ENCODE measurements at places on chromosomes 12 and 14.

- DNase-seq: no peak
Measured at GRCh38 chr14:96895658-96896271, 98.6 kb downstream of the VRK1 start.

DNA sequence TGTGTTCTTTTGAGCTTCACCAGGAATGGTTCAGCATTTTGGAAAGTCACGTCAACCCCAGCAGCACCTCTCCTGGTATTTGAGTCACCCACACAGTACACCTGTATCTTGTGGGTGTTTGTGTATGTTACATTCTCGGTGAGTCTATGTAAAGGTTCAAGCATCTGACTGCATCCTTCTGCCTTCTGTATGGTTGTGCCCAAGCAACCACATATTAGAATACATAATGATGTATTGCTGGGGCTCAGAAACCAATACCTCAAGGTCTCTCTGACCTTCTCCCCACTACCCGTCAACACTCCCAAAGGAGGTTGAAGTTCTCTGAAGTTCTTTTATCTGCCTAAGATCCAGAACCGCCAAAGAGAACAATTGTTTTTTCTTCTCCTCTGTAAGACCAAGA lies 9.2 kb upstream of the TMEM229B start:
- no peak for DNase-seq

- no peak for DNase-seq
Measured at GRCh38 chr12:118467641-118468305, 91.4 kb downstream of the SUDS3 start.

DNA sequence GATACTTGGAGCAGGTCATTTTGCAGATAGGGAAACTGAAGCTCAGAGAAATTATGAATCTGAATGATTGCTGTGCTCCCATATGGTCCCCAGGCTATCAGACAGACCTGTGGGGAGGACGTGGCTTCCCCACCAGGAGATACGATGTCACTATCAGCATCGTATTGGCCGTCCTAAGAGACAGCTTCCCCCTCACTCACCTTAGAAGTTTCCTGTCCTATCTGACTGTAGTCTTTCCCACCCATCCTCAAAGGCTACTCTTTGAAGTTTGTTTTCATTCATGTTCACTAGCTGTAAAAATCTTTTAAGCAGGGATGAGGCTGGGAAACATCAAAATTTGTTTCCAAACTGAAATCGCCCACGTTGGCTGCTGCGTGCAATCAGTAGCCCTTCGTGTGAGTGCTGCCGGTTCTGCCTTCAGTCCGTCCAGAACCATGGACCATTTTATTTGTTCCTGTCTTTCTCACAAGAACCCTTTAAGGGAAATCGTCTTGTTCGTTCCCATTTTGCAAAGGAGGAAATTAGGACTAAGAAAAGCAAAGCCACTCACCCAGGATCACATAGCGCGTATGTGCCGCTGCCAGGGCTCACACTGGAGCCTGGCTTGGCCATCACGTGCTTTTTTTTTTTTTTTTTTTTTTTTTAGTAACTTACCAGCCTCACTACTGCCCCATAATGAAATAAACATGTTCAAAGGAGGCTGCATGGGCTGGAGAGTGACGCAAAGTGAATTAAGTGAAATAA lies 1.0 kb upstream of the KDM2B start:
- peak; percentile 50 for DNase-seq

- DNase-seq: no peak
Measured at GRCh38 chr12:113347892-113348291, 10.5 kb upstream of the PLBD2 start.

DNA sequence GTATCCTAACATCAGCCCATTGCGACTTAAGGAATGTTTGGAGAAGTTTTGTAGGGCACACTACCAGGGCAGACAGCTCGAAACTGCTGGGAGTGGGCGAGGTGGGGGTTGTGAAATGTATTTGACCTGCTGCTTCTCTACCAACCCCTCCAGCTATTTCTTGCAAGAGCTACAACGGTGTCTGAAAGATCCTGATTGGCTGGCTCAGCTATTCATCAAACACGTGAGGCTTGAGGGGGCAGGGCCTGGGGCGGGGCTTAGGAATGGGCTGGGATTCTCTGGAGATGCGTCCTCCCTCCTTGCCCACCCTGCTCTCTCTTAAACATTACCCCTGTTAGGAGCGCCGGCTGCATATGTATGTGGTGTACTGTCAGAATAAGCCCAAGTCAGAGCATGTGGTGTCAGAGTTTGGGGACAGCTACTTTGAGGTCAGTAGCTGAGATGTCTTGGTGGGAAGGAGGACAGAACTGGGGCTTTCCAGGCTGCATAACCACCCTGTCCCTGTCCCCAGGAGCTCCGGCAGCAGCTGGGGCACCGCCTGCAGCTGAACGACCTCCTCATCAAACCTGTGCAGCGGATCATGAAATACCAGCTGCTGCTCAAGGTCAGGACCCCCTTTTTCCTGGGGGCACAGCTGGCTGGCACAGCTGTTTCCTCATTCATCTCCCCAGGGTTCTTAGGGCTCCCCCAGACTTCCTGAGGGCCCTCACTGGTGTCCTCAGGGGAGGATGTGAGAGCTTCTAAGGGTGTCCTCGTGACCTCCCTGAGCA lies 3.1 kb downstream of the ARHGEF25 start:
- peak; percentile 15 for DNase-seq

GRCh38 chr12:56880125-56880992 lies 53.8 kb downstream of the SDR9C7 start:
- no peak for DNase-seq

- DNase-seq: no peak
Measured at GRCh38 chr12:51917746-51918453, 10.6 kb downstream of the ACVRL1 start.

- DNase-seq: no peak
Measured at GRCh38 chr12:49328816-49329215, 5.8 kb downstream of the TROAP start.

- DNase-seq: no peak
Measured at GRCh38 chr12:132461526-132461925, 28.4 kb upstream of the FBRSL1 start.

DNA sequence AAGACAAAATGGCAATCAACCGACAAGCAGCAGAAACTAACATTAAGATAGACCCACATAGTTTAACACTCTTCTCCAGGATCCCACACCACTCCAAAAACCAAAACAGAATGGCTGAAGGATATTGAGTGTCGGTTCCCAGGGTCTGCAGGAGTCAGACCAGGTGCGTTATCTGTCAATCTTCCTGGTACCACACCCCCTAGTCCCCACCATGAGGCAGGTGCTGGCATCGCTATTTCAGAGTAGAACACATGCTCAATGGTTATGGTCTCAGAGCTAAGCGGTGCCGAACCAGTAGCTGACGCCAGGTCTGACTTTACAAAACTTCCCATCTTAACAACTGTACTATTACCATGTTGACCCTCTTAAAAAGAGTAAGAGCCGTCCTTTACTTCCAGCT lies 10.2 kb downstream of the STX2 start:
- no peak for DNase-seq

DNA sequence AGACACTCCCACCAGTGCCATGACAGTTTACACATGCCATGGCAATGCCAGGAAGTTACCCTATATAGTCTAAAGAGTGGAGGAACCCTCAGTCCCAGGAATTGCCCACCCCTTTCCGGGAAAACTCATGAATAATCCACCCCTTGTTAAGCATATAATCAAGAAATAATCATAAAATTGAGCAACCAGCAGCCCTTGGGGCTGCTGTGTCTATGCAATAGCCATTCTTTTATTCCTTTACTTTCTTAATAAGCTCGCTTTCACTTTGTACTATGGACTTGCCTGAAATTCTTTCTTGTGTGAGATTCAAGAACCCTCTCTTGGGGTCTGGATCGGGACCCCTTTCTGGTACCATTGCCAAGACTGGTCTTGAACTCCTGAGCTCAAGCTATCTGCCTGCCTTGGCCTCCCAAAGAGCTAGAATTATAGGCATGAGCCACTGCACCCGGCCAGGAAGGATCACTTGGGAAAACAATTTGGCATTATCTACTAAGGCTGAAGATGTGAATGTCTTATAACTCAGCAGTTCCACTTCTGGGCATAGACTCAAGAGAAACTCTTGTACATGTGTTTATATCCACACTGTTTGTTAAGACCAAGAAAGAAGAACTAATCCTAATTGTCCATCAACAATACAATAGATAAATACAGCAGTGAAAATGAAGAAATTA lies 35.9 kb upstream of the CEP83 start:
- no peak for DNase-seq

GRCh38 chr12:92412856-92413255 lies 267.2 kb upstream of the BTG1 start:
- DNase-seq: peak; percentile 10

DNA sequence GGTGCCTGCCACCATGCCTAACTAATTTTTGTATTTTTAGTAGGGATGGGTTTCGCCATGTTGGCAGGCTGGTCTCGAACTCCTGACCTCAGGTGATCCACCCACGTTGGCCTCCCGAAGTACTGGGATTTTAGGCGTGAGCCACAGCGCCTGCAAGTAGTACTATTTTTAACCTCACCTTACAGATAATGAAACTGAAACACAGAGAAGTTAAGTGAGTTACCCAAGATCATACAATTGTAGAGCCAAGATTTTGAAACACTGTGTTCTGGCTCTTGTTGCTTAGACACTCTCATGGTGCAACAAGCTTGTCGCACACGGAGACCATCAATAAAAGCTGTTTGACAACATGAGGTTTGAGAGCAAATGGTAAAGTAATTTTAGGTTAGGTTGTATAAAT lies 159.1 kb upstream of the LMNTD1 start:
- no peak for DNase-seq

DNA sequence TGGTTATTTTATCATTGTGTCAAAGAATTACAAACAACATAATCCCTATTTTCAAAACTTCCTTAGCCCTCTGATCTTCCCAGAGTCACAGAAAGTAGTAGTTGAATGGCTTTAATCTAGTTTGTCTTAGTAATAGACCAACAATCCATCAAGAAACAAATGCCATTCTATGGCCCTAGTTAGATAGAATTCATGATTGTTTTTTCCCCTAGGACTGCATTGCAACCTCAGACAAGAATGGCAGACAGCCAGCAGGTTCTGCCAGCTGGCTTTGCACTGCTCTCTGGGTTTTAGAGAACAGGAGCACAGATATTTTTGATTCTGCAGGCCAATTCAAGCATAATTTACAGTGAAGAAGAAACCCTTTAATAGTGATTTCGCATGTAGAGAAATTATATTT lies 33.8 kb downstream of the SYT1 start:
- no peak for DNase-seq

DNA sequence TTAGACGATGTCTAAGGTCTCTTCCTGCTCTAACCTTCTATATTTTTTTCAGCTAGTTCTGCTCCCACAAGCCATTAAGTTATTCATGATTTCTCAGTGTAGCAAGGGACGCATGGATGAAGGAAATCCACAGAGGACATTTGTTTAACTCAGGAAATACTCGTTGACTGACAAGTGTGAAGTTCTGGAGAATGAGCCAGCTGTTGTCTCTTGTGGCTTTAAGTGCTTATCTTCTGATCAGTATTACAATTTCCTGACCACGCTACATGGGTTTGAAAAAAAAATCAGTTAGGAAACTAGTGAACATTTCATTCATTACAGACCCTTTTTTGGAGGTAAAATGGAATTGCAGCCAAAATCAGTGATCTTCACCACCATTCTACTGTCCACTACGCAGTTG lies 53.1 kb downstream of the GUCY2C start:
- DNase-seq: no peak

- no peak for DNase-seq
Measured at GRCh38 chr14:96906434-96906833, 109.3 kb downstream of the VRK1 start.

DNA sequence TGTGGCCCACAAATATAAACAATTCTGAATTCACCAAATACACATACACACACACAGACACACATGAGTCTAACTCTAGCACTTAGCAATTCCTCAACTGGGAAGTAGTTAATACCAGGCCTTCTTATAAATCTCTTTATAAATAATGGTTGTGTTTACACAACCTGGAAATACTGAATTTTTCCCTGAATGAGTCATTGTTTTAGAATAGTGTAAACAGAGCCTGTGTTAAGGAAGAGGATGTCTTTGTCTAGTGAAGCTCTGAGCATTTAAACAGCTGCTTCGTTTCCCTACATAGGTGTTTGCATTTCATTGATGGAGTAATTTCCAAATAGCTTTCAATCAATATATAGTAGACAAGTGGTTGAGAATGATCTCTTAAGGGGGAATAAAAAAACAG lies 218.8 kb downstream of the BTG1 start:
- DNase-seq: peak; percentile 90

DNA sequence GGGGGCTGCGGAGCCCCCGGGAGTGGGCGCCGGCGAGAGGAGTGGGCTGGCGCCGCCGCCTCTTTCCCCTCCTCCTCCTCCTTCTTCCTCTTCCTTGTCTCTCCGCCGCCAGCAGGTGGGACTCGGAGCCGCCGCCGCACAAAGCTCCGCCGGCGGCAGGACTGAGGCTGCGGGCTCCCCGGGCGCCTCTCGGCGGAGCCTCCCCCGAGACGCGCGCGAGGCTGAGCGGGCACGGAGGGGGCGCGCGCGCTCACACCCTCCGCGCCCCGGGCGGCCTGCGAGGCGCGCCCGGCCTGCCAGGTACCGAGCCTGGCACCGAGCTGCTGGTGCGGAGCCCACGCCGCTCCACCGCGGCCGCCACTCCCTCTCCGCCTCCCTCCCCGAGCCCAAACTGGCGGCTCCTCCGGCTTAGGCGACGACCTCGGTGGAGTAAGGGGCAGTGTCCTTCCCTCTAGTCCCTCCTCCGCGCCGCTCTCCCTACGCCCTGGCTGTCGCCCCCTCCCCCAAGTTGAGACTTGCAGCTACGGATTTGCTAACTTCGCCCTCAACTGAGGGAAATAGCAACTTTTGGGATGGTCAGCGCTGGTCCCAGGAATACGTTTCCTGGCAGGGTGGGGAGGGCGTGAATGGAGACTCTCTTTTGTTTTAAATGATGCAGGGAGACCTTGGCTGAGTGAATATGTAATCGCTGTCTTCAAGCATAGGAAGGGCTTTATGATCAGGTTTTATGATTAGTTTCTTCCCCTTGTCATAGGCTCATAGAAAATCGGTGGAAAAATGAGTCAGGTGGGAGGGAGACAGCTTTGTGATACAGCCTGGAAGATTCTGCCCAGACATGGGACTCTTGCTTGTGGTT lies 199.5 kb upstream of the CAND1 start:
- no peak for DNase-seq

GRCh38 chr12:88665071-88665470 lies 84.8 kb upstream of the KITLG start:
- DNase-seq: peak; percentile 72

DNA sequence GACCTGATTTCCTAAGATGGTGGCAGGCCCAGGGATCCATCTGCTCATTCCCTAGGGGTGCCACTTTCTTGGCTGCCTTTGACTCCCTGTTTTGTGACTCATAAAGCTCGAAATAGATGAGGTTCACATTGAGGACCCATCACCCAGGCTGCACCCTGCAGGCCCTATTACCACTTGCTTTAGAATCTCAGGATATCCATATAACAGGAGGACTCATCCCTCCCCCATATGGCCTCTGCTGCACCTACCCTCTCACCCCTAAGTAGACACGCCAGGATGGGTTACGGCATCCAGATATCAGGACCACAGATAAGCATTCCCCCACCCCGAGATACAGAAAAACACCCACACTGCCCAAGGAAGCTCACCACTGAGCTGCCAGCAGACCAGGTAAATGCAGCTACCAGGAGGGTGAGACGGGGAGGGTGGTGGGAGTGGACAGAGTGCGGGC lies 155.7 kb downstream of the DPF3 start:
- no peak for DNase-seq

GRCh38 chr12:121823101-121823726 lies 19.4 kb downstream of the SETD1B start:
- no peak for DNase-seq

- DNase-seq: no peak
Measured at GRCh38 chr12:41242603-41243002, 54.5 kb downstream of the PDZRN4 start.

GRCh38 chr12:3973269-3973884 lies 100.2 kb upstream of the PARP11 start:
- no peak for DNase-seq

Measured in IMR-90 (cell line).